ENCODE measurements at places on chromosomes 4 and X.

- no peak for DNase-seq
These were observed 1476.8 kb downstream of the ADGRL3 start for GRCh38 chr4:62676962-62677361.

- no peak for DNase-seq
These were observed 254.1 kb downstream of the FBXW7 start for GRCh38 chr4:152281822-152282221.

DNA sequence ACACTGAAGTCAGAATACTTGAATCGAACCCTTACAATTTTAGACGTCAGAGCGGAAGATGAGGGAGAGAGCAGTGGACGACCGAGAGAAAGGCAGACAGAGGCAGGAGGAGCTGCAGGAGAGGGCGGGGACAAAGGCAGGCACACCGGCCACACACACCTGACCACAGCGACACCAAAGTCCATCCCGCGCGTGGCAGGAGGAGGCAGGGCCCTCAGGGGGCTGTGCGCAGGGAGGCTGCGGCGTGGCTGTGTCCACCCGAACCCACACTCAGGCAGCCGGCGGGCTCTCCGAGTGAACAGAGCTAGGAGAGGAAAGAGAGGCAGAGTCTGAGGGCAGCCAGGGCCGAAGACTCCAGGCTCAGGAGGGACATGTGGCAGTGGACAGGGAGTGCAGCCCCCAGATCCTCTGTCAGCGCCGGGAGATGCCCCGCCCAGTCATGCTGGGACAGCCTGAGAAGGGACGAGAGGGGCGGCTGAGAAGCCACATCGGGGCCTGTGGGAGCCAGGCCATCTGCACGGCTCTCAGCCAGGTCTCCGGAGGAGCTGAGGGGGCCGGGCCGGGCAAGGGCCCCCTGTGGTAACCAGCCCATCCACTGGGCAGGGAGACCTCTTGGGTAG, 20.1 kb downstream of the GAK start:
- DNase-seq, result no peak

DNA sequence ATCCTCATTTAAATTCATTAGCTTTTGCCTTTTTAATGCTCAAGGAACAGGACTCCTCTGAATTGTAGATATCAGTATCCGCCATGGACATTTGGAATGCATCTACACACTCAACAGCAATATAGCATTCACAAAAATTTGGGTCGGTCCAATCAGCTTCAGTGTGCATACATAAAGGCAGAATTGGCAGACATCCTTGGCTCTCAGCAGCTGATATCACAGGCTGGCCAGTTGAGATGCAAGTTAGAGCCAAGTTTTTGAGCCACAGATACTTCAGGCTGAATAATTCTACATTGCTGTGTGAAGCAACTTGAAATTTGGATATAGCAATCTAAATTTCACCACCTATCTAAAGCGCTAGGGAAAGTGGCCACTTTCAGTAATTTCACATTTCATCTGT, 821.1 kb downstream of the PCDH19 start:
- DNase-seq, result no peak

DNA sequence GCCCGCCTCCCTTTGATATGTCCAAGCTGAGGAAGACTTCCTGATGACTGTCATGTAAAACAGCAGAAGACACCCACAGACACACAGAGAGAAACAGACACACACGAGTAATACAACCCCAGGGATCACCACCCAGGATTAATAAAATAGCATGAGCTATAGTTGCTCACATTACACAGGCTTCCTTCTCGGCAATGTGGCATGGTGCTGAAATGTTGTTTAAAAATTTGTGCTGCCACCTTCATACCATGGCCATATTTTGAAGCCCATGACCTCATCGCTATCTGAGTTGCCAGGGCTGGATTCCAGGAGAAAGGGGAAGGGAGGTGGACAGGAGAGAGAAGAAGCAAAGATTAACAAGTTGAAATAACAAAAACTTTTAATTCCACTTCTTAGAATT, 111.7 kb downstream of the SYNPO2 start:
- DNase-seq, result no peak

- DNase-seq, result no peak
These were observed 31.4 kb upstream of the GPR78 start for GRCh38 chr4:8548731-8549351.

DNA sequence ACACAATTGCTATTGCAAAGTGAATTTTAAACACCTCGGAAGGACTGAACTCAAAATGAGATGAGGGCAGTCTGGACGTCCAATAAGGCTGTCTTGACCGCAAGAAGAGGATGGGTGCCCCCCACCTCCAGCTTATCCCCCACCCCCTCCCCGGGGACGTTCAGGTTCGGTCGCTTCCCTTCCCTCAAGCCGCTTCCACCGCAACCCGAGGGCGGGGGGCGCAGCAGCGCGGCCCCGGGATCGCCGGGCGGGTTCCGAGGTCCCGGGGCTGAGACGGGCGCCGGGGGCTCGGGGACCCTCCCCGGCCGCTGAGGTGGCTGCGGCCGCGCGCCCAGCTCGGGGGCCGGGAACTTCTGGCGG, 480 bp downstream of the USP46 start:
- no peak for DNase-seq

GRCh38 chr4:176549161-176549865, 229.5 kb downstream of the SPCS3 start:
- no peak for DNase-seq

- no peak for DNase-seq
These were observed 159.5 kb upstream of the USP38 start for GRCh38 chr4:143025081-143025704.

All from stimulated activated CD4-positive, alpha-beta T cell treated with anti-CD3 and anti-CD28 coated beads, Interleukin-12 subunit alpha, Interleukin-12 subunit beta, amount 100 ng/mL, for 24 hours (primary cell).